ENCODE measurements at places on chromosomes 4 and X.

GRCh38 chrX:3445806-3446490 lies 99.5 kb upstream of the MXRA5 start:
- DNase-seq, result no peak

DNA sequence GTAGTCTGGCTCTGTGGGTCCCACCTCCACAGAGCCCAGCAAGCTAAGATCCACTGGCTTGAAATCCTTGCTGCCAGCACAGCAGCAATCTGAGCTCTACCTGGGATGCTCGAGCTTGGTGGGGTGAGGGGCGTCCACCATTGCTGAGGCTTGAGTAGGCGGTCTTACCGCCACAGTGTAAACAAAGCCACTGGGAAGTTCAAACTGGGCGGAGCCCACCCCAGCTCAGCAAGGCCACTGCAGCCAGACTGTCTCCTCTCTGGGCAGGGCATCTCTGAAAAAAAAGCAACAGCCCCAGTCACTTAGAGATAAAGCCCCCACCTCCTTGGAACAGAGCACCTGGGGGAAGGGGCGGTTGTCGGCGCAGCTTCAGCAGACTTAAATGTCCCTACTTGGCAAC lies 243.2 kb upstream of the POF1B start:
- DNase-seq, result no peak

- DNase-seq, result peak; percentile 87
Observed at GRCh38 chr4:38889143-38889542, 21.5 kb downstream of the FAM114A1 start.

GRCh38 chr4:13580036-13580435 lies 35.7 kb upstream of the NKX3-2 start:
- DNase-seq, result no peak

GRCh38 chr4:13920901-13921300 lies 293.4 kb upstream of the BOD1L1 start:
- peak; percentile 100 for DNase-seq

DNA sequence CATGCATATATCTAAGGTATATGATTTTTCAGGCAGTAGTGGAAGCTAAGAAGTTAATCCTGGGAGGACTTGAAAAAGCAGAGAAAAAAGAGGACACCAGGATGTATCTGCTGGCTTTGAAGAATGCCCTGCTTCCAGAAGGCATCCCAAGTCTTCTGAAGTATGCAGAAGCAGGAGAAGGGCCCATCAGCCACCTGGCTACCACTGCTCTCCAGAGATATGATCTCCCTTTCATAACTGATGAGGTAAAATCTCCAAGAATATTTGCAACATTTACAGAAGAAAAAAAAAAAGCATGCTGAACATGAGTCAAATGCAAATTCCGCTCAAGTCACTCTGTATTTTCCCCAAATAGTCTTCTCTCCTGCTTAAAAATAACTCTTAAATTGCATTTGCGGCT lies 32.1 kb downstream of the MTTP start:
- no peak for DNase-seq

GRCh38 chr4:146932116-146932515 lies 13.5 kb downstream of the TTC29 start:
- peak; percentile 11 for DNase-seq

DNA sequence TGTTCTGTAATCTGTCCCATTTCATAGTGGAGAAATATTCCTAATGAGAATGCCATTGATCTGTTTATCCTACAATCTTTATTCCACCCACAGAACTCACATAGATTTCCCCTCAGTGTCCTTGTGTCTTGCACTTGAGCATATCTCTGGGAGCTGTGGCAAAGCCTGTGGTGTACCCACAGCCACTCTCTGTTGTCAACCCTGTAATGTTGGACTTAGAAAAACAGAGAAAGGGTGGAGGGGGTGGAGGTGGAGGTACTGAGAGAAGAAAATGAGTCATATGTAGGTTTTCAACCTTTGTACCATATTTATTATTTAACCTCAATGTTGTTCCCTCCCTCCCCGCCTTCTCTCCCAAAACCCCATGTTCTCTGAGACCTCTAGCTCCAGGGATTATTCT lies 46.9 kb upstream of the TLL1 start:
- no peak for DNase-seq

DNA sequence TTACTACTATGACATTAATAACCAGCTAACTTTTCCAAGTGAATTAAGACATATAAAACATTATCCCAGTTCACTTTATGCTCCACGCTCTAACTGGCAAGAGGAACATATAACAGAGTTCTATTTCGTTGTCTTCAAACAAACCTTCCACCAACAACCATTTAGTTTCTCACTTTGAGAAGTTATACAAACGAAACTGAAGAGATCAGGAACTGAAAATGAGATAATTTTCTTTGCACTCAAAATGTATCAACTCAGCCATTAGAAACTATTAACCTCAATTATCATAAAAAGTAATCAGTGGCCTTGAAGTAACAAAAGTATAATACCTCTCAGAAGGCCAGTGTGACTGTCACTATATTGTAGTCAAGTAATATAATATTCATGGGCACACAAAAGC lies 70.1 kb downstream of the CHM start:
- no peak for DNase-seq

All from EH (cell line).